Kidney glomerular epithelial cell (primary cell): ENCODE measurements at places on chromosomes 2 and 18.

DNA sequence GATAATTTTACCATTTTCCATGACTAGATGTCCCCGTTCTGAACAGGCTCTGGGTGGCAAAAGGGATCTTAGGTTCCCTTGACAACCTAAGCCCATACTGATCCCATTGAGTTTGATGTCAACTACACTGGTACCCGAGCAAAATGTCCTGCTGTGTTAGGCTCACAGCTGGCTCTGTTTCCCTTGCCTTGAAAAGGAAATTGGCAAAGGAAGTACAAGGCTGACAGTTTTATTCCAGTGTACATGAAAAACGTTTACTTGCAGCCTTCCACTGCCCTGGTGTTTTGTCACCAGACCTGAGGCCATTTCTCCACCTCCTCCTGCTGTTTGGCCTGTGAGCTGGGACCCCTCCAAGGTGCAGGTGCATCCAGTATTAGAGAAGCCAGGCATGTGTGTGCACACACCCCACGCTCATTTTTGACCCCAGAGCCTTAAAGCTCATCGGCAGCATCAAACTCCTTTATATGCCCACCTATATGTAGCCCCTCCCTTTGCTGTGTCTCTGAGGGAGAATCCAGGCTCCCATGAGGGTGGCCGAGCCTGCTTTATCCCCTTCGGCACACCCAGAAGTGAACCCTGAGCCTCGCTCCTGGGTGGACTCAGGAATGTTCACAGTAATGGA, 171.3 kb downstream of the NDUFA10 start:
- no peak for DNase-seq

- DNase-seq = no peak
Measured at GRCh38 chr2:68420254-68420910, 46.7 kb downstream of the FBXO48 start.

DNA sequence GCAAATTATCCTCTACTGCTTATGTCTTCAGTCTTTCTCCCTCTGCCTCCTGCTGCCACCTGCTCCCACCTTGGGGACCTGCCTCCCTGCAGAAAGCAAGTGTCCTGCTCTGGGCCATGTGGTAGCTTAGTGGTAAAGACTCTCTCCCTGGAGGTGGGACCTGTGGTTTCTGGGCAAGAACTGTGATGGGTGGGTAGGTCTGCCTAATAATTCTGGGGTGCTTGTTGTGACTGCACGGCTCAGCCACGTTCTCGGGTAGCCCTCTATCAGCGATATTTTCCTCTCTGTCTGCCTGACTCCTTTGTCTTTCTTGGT, 16.4 kb upstream of the CD28 start:
- no peak for DNase-seq

- no peak for DNase-seq
Measured at GRCh38 chr2:179538406-179539123, 273.9 kb upstream of the SESTD1 start.

- no peak for DNase-seq
Measured at GRCh38 chr18:8450013-8450412, 159.2 kb upstream of the RAB12 start.

DNA sequence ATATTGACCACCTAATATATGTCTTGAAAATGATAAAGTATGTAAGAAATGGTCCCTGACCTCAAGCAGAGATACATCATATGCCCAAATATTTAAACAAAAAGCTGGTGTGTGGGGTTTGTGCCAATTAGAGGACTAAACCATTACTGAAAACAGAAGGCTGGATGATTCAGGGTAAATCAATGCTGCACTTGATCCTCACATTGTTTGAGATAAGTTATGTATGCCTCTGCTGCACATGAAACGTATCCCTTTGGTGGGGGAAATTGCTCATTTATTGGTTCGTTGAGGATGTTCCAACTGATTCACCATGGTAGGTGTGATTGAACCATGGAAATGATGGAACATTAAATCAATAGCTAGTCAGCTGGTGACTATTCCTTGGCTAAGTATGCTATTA, 24.7 kb upstream of the DARS1 start:
- peak; percentile 29 for DNase-seq

- DNase-seq = no peak
Measured at GRCh38 chr2:125168442-125168841, 1143.4 kb downstream of the CNTNAP5 start.

DNA sequence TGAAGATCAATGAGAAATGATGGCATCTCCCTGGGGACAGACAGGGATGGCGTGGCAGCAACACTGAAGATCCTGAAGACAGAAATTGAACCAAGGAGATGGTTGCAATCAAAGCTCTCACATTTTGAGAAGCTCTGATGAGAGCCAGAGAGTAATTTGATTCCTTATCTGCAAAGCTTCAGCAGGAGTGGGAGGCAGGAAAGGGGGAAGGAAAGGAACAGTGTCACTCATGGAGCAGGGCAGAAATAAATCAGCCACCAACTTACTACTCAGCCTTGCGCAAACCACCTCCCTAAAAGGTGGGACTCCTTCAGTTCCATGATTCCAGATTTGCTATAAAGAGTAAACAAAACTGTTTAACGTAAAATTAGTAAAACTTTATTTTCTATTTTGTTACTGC, 119.2 kb downstream of the CACNB4 start:
- DNase-seq = no peak

DNA sequence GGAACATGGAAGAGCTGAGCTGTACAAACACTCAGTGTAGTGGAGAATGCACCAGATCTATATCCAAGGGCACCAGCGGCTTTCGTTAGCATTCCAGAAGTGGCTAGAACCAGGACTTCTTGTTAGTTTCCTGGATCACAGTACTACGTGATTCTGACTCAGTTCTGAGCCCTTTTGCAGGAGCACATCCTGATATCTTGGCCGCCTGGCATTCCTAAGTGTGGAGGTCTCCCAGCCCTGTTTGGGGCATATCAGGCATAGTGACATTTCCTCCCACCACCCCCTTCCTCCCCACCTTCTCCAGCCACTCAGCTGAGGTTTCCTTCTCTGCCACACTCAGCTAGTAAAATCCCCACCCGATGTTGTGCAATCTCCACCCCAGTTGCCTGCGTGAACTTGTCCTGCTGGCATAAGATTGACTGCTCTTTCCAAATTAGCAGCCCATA, 63.4 kb downstream of the BMP10 start:
- DNase-seq = no peak

DNA sequence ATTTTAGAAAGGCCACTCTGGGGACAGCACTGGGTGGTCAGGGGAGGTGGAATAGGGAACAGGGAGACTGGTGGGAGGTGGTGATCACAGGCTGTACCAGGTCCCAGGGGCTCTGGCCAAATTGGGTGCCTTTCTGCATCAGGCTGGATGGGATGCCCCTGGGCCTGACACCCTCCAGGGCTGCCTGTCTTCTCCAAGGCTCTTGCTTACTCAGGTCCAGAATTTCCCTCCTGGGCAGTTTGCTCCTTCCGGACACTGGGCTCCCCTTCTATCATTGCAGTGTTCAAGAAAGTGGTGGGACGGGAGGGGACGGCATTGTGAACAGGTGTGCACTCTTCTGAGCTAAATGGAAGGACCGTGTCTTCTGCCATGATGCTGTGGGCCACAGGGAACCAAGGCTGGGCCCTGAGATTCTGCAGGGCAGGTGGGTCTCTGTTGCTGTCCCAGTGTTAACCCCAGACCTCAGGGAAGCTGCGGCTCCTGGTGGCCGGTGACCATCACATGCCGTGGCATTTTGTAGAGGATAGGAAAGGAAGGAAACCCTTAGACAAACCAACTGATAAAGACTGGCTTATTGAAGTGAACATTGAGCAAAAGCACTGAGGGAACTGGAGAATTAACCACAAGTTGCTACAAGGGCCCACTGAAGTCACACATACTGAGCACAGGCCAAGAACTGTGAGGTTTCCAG, 93.7 kb upstream of the HS6ST1 start:
- no peak for DNase-seq

DNA sequence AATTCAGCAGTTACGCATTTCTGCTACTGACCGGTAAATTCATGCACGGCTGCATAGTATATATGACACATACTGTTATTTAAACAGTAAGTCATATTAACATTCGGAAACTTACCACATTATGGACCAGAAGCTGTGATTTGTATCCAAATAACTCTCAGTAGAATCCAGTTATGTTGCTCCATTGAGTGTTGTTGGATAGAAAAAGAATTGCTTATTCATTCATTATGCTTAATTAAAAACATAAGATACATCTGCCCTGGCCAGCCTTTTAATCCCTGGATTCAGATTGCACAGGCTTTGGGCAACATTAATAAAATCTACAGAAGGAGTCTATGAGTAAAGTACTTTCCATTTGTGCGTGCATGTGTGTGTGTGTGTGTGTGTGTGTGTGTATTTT, 111.3 kb downstream of the CPS1 start:
- no peak for DNase-seq

DNA sequence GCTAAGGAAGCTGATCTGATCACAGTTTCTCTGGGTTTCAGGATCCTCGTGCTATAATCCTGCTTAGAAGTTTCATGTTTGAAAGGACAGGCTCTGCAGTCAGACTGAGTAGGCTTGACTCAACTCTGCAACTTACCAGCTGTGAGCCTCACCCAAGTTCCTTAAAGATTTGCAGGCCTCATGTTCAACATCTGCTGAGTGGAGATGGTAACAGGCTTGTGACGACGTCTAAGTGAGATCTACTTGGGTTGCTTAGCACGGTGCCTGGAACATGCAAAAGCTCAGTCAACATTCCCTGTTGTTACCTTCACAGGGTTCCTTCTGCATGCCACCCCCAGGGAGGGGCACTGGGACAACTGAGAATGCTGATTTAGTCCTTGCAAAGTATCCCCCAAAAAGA, 164.2 kb downstream of the C1D start:
- no peak for DNase-seq

- DNase-seq = peak; percentile 75
Measured at GRCh38 chr2:186590759-186591505, 1.1 kb downstream of the ITGAV start.

- no peak for DNase-seq
Measured at GRCh38 chr2:84701880-84702279, 179.0 kb downstream of the TRABD2A start.

- no peak for DNase-seq
Measured at GRCh38 chr2:48572816-48573215, 42.9 kb downstream of the STON1 start.

- DNase-seq = no peak
Measured at GRCh38 chr2:25035537-25036220, 6.2 kb upstream of the EFR3B start.

GRCh38 chr2:196389670-196390069, 218.3 kb upstream of the STK17B start:
- no peak for DNase-seq

DNA sequence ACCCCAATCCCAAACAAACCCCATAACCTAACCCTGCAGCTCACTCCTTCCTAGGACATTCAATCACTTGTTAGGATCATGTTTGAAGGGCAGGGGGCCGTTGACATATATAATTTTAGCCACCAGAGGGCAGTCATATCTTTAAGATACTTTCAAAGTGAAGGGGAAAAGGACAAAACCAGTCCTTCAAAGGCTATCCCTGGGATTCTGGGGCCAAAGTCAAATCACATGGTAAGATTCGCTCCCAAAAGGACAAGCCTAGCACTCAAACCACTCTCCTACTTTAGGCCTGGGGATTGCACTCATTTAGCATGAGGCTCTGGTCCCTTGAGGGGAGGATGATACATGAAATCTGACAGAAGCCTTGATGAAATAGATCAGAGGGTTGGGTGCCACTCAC, 44.6 kb downstream of the HAUS1 start:
- peak; percentile 70 for DNase-seq

- no peak for DNase-seq
Measured at GRCh38 chr2:159275111-159275510, 11.4 kb downstream of the WDSUB1 start.

- no peak for DNase-seq
Measured at GRCh38 chr2:102209474-102209873, 22.7 kb downstream of the IL1RL2 start.

DNA sequence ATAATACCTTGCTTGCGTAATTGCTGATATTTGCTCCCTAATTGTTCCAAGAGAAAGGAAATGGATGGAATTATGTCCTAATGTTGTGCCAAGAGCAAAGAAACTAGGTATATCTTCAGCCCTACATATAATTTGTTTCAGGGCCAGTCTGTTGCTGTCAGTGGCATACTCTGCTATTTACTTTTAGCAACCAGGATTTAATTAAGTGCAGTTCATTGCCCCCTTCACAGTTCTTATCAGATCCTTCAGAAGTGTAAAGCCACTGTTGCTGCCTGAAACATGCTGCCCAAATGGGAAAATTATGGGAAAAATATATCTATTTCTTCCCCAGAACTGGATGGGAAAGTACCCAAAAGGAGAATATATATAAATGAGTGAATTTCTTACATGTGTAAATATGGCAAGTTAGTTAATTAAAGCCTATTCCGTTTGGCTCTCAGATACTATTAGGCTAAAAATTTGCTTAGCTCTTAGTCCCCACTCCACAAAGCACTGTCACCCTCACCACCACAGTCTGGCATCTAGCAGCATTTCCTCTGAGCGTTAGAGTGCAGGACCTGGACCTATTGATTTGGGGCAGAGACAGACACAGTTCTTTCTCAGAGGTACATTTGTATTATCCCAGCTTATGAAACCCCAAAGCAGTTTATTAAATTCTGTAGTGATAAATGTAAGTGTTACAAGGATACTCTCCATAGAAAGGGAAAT, 72.8 kb upstream of the DTNA start:
- DNase-seq = no peak

DNA sequence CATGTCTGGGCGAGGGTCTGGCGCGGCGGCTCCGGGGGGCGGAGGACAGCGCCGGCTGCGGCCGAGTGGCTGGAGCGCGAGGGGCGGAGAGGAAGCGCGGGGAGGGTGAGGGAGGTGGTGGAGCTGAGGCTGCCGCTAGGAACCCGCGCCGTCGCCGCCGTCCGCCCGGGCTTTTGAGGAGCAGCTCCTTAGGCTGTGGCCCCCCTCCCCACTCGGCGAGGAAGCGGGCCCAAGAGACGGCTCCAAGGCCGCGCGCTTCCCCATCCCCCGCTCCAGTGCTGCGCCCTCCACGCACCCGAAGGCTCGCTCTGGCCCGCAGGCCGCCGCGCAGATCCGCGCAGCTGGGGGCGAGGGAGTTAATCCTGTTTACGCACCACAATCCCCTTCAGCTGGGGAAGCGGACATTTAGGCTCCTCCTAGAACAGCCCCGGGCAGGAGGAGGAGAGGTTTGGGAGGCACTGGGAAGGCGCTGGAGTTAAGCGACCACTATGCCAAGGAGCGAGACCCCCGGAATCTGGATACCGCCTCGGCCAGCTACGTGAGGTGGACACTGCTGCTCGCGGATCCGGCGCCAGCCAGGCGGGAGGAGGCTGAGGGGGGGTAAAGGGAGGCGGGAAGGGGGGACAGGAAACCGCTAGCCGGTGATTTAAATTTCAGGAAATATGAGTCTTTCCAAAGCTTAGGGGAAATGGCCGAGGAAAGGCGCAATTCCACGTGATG, at the start of gene CNRIP1:
CNRIP1 (minus strand) TSS at position 552 of the 720 bp plus-strand sequence; CDS start at position 3, 549 bp downstream.
- DNase-seq = peak; percentile 10

DNA sequence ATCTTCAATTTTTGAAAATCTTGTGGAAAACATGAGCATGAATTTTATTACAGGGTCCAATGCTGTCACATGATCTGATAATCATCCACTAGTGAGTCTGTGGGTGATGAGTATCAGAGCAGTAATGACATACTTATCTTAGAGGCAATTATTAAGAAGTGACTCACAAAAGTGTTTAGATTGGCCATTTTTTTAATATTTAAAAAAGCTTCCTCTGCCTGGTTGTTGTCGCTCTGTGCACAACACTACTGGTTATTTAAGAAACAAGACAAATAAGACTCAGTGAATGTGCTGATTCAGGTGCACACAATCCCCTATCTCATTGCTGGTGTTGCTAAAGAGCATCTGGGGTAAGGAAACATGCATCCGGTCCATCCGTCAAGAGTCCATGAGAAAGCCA, 665.8 kb upstream of the ZEB2 start:
- peak; percentile 42 for DNase-seq
